ENCODE measurements at places on chromosomes 1 and 21.

DNA sequence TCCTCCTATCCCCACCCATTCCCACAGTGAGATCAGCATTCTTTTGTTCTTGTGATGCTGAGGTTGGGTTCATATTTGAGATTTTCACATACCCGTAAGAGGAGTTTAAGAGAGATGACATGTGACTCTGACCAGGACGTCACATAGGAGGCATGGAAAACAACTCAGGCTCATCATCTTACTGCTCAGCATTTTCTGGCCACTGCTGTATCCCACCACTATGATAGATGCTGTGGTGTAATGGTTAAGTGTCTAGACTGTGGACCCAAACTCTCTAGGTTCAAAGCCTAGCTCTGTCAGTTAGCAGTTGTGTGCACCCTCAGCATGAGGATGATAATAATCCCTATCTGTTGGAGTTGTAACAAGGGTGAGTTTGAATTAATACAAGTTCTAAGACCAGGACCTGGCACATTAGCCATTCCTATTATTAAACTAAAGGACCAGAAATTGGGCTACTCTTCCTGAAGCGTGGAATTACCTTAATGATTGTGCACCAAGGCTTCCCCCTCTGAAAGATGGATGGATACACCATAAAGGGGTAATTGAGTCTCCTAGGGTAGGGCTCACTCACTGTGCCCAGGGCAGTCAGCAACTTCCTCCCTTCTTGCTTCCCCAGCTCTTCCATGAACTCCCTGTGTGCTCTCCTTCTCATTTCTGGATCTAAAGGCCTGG, 40.9 kb downstream of the LGR6 start:
- DNase-seq = no peak

- no peak for DNase-seq
Observed at GRCh38 chr1:77802026-77802425, 22.6 kb downstream of the MIGA1 start.

DNA sequence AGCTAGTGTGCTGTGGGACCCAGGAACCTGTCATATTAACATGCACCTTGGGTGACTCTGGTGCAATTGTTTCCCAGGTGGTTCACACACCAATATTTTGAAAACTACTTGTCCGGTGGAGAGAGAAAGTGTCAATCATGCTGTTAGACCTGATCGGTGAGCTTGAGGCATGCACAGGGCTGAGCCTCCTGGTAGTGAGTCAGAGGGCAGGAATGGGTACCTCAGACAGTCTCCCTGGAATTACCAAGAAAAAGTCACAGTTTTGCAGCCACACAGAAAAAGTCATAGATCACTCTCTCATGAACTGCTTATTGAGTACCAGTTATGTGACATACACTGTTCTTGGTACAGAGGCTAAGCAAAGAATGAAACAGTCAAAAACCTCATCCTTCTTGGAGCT, 140.1 kb upstream of the NFIA start:
- no peak for DNase-seq

GRCh38 chr1:194068446-194069167, 882.2 kb upstream of the B3GALT2 start:
- DNase-seq = no peak

DNA sequence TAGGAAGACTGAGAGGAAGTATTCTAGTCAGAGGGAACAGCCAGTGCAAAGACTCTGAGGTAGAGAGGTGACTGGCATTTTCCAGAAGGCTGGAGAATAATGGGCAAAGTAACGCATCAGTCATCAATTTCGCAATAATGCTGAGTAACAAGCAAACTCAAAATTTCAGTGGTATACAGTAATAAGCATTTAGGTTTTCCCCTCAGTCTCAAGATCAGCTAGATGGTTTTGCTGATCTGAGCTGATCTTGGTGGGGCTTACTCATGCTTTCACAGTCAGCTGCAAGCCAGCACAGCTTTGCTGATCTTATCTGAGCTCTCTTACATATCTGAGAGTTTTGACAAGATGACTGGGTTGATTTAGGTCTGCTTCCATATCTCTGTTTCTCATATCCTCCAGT, 108.7 kb downstream of the TSEN15 start:
- DNase-seq = no peak

DNA sequence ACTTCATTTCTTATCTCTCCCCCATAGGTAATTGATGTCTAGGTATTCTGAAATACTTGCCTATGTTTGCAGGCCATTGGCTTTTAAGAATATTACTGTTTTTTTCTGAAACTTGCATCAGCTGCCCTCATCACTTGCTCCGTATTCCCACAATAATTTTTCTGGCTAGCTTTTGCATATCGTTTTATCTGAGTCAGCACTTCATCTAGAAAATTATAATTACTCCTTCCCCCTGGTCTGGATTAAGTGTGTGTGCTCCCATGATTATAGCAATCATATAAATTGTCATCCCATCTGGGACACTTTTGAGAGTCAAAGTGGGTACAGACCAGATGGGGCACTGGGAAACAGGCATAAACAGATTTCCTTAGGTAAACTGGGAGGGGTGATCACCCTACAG, 583.2 kb upstream of the B3GALT2 start:
- DNase-seq = peak; percentile 11

DNA sequence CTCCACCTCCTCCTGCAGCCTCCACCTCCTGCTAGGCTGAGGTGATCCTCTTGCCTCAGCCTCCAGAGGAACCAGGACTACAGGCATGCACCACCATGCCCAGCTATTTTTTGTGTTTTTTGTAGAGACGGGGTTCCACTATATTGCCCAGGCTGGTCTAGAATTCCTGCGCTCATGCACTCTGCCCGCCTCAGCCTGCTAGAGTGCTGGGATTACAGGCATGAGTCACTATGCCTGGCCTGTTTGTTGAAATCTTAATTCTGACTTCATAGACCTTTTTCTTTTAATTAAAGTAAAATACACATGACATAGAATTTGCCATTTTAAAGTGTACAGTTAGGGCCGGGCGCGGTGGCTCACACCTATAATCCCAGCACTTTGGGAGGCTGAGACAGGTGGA, 42.7 kb downstream of the FAAP20 start:
- no peak for DNase-seq

DNA sequence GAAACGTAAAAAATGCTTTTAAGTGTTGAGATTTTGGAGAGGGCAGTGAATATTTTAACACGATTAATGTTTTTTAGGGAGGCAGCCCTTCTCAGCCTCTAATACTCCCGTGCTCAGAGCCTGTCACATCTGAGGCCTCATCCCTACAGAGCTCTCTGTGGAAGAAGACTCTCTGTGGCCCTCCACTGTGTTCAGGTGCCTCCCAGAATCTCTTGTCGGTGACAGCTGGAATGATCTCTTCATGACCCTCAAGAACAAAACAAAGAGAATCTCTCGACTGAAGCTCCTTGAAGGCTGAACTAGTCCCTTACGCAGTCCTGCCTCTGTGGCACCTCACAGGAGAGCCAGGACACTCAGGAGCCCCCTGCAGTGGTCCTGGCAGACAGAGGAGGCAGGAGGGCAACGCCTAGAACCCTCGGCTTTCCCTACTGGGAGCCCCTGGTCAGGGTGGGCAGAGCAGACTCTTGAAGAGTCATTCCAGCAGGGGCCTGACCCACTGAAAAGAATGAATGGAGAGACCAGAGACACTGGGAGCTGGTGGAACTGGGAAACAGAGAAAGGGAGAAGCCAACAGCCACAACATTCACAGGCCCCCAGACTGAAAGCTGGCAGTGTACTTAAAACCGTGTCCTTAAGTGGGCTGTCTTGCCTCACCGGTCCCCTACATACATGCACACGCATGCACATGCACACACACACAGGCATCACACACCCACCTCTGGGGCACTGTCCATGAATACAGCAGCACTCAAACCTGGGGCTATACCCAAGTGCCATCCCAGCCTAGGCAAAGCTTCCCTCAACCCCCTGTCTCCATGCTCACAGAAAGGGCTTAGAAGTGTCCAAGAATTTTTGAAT, 67.5 kb upstream of the ANGPTL1 start:
- no peak for DNase-seq

- peak; percentile 8 for DNase-seq
Observed at GRCh38 chr1:83511146-83511726, 487.7 kb downstream of the TTLL7 start.

DNA sequence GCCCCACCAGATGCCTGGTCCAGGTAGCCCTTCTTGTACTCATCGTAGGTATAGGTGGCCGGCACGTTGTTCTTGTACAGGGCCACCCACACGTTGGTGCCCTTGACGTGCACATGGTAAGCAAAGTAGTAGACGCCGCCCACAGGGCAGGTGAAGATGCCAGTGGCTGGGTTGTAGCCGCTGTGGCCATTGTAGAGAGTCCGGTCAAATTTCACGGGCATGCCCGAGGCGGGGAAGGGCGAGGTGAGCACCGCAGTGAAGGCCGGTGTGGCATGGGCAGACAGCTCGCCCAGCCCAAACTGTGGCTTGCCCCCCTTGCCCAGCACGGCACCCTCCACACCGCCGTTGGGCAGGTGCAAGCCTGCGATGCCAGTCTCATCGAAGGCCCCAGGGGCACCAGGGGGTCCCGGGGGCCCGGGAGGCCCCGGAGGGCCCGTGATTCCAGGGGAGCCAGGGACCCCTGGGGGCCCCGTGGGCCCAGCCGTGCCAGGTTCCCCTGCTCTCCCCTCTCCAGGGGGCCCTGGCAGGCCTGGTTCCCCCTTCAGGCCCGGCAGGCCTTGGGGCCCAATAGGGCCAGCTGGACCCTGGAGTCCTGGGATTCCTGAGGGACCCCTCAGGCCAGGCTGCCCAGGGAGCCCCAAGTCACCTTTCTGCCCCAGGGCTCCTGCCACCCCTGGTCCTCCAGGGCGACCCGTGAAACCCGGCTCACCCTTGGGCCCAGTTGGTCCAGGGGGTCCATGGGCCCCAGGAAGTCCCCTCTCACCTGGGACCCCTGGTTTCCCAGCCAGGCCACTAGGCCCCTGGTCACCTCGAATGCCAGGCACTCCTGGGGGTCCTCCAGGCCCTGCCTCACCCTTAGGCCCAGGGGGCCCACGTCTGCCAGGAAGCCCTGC, 9.2 kb downstream of the ADPRS start:
- no peak for DNase-seq

DNA sequence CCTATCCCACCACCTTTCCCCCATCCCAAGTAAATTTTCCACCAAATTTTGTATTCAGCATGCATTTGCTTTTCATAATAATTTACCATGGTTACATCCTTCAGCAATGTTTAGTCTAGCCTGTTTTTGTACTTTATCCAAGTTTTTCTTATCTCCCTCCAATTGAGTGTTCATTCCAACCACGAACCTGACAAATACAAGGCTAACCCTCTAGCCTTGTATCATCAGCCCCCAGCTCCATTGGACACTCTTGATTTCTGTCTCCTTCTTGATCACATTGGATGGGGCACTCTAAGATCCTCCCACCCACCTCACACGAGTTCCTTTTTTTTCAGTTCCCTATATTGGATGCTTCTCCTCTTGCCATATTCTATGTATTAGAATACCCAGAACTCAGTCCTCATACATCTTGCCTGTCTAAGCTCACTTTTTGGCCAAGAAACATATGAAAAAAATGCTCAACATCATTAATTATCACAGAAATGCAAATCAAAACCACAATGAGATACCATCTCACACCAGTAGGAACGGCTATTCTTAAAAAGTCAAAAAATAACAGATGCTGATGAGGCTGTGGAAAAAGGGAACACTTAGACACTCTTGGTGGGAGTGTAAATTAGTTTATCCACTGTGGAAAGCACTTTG, 40.5 kb upstream of the SLC35F3 start:
- no peak for DNase-seq

DNA sequence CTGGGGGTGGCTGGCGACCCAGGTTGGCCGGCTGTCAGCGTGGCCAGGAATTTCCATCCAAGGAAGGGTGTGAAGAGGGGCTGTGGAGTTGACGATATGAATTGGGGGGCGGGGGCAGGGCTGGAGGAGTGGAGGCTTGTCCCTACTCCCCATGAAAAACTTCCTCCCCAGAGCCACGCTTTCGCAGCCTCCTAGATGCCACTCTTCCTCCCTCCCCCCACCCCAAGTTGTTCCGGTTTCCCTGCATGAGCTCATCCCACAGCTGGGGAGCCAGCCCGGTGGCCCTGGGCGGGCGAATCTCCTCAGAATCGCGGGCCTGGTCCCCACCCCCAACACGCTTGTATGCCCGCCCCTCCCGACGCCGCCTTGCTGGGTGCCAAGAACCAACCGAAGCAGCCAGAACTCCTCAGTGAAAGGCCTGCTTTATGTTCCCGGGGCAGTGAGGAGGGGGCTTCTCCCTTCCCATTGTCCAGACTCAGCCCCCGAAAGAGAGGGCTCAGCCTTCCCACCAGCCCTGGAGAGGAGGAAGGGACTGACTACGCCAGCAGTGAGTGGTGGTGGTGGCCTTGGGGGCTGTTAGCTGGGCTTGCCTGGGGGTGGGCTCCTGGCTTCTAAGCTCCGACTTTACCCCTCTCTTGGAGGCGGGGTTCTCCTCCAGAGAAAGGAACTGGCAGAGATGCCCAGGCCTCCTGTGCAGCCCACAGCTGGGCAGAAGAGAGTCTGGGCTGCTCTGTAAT, 1.8 kb upstream of the CSMD2 start:
- DNase-seq = no peak

GRCh38 chr1:85707267-85707989, 805 bp downstream of the ZNHIT6 start:
- no peak for DNase-seq

DNA sequence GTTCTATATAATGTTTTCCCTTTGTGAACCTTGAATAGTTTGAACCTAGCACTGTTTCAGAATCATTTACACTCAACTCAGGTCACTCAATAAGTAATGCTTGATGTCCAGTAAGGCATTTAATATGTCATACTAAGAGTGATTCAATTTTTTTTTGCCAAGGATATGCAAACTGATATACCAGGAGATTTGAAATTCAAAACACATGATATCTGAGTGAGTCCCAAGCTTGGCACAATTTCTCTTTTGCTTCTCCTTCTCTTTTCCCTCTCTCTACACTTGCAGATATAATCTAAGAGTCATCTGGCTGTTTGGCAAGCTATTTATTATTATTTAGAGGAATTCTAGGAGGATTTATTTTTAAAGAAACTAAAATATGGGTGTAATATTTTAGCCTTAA, 61.6 kb upstream of the SPAG17 start:
- DNase-seq = no peak

DNA sequence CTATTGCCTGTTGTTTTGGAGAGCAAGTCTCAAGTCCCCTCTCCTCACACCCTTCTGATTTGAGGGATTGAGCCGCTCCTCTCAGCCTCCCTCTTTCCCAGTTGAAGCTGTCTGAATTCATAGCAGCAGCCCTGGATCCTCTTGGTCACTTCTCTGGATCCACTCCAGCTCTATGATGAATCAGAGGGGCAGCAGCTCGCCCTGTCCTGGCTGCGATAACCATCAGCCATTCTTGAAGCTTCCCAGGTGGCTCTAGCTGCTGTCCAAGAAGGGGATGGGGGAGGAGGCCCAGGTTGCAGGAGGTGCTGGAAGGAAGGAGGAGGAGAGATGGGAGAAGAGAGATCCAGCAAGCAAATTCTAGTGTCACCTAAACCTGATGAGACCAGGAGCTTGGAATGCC, 31.3 kb downstream of the WNT4 start:
- DNase-seq = no peak
